ENCODE measurements at places on chromosomes 2 and 18.

GRCh38 chr18:21330122-21330701, 88.2 kb downstream of the GREB1L start:
- no peak for DNase-seq

- DNase-seq, result no peak
Observed at GRCh38 chr2:162712598-162712997, 126.0 kb downstream of the KCNH7 start.

GRCh38 chr2:204401114-204401513, 144.2 kb upstream of the PARD3B start:
- DNase-seq, result no peak

DNA sequence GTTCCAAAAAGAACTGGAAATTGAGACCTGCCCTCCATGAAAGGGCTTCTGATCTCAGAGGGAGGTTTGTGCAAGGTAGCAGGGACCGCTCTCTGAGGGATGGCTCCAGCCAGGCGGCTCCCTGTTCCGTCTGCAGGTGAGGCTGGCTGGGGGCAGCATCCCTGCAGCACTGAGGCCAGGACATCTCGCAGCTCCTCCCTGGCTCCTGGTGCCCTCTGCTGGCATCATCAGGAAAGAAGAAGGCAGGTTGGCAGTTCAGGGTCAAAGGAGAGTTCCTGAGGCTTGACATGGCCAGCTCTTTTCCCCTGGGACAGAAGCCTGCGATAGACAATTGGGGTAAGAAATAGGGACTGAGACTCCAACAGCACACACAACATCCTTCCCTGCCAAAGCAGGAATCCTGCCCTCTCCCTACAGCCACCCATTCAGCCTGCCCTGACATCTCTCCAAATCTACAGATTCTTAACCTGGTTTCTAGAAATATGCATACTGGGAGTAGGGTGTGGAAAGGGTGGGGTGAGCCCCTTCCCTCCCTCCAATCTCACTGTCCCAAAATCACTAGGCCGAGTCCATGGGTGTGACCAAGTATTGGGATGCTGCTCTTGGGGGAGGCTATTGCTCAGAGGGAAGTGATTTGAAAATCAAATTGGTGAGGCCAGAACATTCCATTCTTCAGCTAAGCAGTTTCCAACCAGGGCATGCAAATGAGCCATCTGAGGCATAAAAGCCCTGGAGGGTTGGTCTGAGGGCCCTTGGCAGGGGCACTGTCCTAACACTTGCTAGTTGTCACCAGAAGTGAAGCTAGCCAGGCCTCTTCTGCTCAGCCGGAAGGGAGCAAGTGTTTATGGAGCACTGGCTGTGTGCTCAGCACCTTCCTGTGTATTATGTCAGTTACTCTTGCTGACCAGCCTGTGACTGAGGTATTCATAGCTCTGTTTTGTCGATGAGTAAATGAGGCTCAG, 185.4 kb downstream of the TFCP2L1 start:
- no peak for DNase-seq

DNA sequence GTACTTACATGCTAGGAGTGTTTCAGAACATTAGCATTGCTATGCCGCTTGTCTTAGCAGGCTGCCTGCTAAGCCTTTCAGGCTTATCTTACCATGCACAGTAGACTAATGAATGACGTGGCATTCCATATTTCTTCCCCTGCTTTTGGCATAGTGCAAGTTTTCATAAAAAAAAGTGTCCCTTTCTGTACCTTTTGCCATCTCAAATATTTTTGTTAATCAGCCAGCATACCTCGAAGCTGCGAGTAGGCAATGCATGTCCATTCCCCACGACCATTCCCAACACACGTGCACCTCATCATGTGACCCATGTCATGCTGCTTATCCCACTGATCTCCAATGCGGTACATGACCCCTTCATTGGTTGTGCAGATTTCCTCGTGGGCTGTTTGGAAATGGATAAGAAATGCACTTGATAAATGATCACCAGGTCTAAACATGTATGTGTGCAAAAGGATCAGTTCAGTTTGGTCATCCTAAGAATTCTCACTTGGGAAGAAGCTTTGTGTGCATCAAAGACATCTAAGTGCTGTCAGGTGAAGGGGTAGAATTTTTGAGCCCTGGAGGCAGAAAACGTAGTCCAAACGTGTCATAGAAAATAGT, 13.9 kb downstream of the FN1 start:
- no peak for DNase-seq

- DNase-seq, result no peak
Observed at GRCh38 chr2:68589963-68590362, 53.4 kb upstream of the PROKR1 start.

DNA sequence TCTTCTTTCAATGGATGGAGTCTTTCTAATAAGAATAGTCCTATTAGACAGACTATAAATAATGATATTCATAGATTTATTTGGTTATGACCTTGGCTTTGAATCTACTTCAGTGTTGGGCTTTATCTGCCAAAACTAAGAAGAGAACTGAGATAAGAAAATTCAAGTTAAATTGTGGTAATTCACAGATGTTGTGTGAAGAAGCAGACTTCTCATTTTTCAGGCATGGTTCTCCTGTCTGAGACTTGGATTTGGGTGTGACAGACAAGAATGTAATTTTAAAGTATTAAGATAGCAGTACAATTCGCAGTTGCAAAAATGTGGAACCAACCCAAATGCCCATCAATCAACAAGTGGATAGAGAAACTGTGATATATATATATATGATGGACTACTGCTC, 124.7 kb downstream of the QPCT start:
- no peak for DNase-seq

GRCh38 chr2:130319536-130319935, 23.2 kb upstream of the IMP4 start:
- no peak for DNase-seq

GRCh38 chr2:40535972-40536371, 84.1 kb upstream of the SLC8A1 start:
- no peak for DNase-seq

- DNase-seq, result no peak
Observed at GRCh38 chr2:81050580-81051095, 746.1 kb upstream of the LRRTM1 start.

DNA sequence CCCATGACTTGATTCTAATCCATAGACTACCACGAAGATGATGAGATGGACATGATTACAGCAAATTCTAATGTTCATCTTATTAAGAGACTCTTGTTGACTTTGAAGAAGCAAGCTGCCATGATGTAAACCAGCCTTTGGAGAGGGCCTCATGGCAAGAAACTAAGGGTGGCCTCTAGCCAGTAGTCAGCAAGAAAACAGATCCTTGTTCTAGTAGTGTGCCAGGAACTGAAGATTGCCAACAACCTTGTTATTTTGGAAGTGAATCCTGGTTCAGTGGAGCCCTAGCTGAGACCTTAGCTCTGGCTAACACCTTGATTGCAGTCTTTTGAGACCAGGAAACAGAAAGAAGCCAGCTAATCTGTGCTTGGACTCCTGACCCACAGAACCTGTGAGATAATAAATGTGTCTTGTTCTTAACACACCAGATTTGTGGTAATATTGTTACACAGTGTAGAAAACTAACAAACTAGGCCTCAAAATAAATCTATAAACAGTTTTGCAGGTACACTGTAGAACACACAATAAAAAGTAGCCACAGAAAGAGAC, 10.0 kb downstream of the PHOSPHO2 start:
- no peak for DNase-seq

GRCh38 chr18:29712785-29713184, 1329.8 kb downstream of the DSC3 start:
- DNase-seq, result no peak

DNA sequence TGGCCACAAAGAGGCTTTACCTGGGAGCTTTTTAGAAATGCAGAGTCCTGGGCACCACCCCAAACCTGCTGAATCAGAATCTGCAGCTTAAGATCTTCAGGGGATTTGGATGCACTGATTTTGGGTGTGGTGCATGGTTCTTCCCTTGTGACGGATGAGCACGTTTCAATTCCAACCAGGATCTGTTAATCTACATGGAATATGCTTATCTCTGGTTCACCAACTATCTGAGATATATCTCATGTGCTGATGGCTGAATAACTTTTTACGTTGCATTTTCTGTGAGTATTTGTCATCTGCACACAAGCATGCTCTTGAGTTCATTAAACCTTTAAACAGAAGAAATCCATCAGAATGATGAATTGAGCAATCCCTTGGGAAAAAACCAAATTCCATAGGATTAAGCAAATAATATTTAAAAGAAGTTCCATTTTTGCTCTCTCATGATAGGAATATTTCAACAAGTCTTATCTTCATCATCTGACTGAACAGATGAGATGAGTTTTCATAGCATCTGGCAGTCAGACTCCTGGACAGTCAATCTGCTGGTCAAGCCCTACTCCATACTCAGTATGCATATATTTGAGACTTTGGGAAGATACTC, 120.6 kb downstream of the PLB1 start:
- DNase-seq, result no peak

DNA sequence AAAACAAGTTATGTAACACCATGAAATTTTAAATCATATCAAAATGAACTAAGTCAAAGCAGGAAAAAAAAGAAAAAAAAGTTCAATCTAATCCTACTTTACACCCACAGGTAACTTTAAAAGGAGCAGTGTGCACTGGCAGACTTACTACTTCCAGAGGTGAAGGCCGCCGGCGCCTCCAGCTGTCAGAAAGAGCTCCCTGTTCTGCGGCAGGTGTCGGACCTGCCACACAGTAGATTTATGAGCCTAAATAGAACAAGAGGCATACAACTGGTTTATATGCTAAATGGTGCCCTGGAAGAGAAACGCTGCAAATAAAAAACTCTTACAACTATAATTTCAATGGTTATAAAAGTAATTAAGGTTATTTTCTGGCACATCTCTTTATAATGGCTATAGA, 23.1 kb upstream of the PNO1 start:
- DNase-seq, result no peak

- no peak for DNase-seq
Observed at GRCh38 chr18:24964216-24964615, 387.8 kb downstream of the ZNF521 start.

- DNase-seq, result no peak
Observed at GRCh38 chr2:2763351-2764000, 432.4 kb upstream of the MYT1L start.

GRCh38 chr18:55506074-55506473, 81.9 kb downstream of the TCF4 start:
- no peak for DNase-seq

DNA sequence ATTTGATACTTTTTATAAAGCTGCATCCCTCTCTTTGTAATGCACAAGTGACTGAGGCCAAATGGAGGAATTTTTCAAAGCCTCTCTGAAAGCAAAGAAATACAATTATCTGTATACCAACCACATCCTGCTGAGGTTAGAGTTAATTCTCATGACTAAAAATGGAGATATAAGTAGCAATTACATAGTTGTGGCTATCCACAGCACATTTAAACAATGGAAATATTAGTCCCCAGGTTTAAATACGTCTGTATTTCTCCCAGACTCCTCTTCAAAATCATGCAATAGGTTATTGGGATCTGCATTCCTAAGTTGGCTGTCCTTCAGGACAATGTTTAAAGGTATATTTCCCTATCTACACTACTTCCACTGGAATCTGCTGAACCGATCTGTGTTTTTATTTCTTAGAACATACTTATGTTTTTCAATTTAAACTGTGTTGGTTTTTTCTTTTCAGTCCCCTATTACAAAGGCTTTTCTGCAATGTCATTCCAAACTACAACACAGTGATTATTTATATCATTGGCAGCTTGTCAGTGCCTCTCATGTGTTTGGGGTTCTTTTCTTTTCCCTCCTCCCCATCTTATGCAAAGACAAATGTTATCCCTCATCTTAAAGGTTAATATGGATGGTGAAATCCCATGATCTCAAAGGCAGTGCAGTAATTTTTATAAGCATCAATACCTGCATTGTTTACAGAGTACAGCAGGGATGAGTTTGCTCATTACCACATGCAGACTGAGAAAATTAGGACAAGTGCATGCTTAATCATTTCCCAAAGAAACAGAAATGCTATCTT, 134.8 kb upstream of the FSHR start:
- no peak for DNase-seq

GRCh38 chr18:71450257-71450656, 1093.9 kb downstream of the CBLN2 start:
- no peak for DNase-seq

GRCh38 chr18:10299643-10300042, 154.8 kb upstream of the APCDD1 start:
- DNase-seq, result no peak

DNA sequence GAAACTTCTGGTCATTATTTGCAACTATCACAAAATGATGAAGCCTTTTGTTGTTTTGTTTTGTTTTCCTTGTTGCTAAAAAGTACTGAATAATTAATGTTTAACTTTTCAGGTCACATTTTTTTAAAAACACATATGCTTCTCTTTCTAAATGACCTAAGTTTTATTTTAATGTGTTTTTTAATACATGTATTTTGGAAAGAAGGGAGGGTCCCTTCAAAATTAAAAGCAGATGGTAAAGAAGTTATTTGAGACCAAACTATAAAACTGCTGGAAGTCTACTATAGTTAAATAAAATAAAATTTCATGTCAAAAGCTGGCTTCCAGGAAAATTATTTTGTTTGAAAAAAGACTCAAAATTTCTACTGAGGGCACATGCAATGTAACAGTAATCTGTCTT, 39.5 kb upstream of the ASNSD1 start:
- DNase-seq, result no peak

GRCh38 chr2:58906081-58906645, 665.0 kb upstream of the FANCL start:
- no peak for DNase-seq

DNA sequence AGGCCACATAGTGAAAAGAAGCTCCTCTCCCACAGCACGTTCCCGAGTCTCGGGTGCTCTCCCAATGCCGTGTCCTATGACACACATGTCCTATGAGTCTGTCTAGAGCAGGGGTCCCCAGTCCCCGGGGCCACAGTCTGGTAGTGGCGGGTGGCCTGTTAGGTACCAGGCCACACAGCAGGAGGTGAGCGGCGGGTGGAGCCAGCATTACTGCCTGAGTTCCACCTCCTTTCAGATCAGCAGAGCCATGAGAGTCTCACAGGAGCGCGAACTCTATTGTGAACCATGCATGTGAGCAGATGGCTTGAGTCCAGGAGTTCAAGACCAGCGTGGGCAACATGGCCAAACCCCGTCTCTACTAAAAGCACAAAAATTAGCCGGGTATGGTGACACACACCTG, 112.6 kb downstream of the ZBTB7C start:
- DNase-seq, result no peak

DNA sequence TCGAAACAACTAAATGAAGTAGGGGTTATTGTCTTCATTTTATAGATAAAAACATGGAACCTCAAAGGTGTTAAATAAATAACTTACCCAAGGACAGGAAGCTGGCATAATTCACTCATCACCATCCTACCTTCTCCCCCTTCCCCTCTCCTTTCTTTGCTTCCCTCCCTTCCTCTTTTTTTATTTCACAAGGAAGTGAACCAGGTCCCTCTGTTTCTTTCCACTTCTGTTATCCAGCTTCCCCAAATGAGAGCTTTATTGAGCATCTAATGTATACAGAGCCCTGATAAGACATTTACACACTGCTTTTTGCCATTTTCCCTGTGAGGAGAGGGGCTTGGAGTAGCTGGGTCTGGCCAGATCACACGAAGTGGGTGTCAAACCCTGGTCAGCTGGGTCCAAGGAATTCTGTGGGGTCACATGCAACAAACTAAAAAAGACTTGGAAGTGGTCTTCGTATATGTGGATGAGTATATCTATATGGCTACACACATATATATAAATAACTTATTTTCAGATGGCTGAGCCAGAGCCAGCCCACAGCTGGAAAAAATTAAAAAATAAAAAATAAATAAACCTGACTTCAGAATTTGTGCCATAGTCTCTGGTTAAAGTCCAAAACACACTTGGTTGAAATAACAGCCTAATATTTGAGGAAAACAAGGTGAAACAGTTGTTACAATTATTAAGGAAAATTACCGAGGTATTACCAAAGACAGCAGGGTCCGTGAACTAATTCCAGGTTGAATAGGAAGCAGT, 49.3 kb upstream of the FOSL2 start:
- no peak for DNase-seq

Data from stimulated activated CD8-positive, alpha-beta memory T cell treated with anti-CD3 and anti-CD28 coated beads, Interleukin-15, amount 100 ng/mL, for 1 hour (primary cell).